Lung (tissue), 17 donors: ENCODE measurements at places on chromosomes 12 and 14. TPM values are rescaled to one million over a fixed set of nuclear protein-coding genes. Genes with fewer than 3 reads are reported as not detected.

The AMIGO2 gene
- total RNA-seq: 17.7 TPM

The TXNRD1 gene
- 135 TPM for total RNA-seq

The ACSM4 gene
- total RNA-seq: not detected

The C12orf54 gene
- total RNA-seq: 1.5 TPM

The IKBIP gene
- total RNA-seq: 26.6 TPM

The ACOT6 gene
- not detected for total RNA-seq

The SCARB1 gene
- total RNA-seq: 31.3 TPM

The ZDHHC22 gene
- not detected for total RNA-seq

The ANO2 gene
- total RNA-seq: 11.3 TPM
